Astrocyte (in vitro differentiated cells and primary cell): ENCODE measurements at places on chromosomes 12 and 14.

DNA sequence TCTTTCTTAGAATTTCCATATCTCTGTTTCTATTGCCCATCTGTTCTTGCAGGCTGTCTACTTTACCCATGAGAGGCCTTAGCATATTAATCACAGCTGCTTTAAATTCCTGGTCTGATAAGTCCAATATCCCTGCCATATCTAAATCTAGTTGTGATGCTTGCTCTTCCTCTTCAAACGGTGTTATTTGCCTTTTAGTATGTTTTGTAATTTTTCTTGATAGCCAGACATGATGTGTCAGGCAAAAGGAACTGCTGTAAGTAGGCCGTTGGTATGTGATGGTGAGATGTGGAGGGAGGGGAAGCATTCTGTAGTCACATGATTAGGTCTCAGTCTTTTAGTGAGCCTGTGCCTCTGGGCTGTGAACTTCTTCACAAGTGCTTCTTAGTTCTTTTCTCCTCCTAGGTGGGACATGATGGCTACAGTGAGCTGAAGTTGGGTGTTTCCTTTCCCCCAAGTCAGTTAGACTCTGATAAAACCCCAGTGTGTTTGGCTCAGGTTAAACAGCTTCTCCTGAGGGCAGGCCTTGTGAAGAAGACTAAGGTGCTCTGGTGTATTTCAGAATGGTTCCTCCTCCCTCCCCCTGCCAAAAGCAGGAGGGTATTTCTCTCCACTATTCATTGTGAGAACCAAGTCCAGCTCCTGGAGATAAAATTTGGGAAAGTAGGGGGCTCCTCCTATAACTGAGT lies 195.9 kb upstream of the PARP11 start:
- DNase-seq: no peak

DNA sequence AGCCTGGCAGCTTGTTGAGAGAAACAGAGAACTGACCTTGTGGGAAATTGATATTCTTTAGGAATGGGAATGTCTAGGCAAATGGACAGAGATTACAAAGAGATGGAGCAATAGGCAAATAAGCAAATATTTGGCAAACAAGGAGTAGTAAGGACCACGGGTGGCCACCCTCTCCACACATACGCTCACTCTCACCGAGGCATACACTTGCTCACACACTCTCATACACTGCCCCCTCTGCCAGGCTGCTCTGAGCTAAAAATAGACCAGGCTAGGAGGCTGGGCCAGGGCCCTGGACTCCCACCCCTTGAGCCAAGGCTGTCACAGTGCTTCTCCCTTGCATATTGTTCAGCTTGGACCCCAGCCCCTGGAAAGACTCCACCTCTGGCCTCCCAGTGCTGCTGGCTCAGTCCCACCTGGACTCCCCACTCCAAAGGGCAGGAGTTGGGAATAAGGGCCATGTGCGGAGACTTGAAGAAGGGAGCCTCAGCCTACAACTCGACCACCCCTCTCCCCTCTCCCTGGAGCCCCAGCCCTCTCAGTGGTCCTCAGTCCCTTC lies 1.1 kb downstream of the PPP1R1A start:
- DNase-seq: no peak

DNA sequence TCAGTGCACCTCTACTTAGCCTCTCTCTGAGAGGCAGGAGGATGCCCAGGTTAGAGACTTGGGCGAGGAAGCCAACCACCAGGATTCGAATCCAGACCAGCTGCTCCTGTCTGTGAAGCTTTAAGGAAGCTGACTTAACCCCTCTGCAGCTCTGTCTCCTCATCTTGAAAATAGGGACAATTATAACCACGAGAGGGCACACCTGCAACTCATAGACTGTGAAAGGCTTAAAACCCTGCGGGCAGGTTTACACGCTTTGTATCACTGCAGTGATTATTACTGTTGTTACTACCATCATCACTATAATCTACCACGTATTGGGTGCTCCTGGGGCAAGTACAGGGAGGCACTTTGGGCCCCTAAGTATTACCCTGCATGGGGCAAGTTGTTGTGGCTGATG lies 379.8 kb downstream of the VRK1 start:
- DNase-seq: no peak

DNA sequence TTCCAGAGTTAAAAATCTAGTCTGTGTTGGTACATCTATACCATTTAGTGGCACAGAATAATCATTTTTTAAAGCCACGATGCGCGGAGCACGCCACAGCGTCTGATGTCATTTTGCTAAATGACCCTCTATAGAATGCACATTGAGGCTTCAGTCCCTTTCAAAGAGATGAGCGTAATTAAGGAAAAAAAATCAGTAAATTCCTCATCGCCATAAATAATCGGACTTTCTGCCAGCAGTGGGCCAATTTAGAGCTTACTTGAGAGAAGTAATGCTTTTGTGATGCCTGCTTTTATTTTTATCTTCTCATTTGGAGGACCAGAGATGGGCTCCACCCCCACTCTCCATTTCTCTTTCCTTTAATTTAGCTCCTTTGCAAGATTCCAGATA lies 4.0 kb downstream of the ASCL1 start:
- DNase-seq: no peak

GRCh38 chr12:109910969-109911348 lies 10.9 kb downstream of the TCHP start:
- peak; percentile 2 for DNase-seq

- peak; percentile 97 for DNase-seq
These were observed 73.8 kb upstream of the ANKS1B start for GRCh38 chr12:100058482-100059029.

DNA sequence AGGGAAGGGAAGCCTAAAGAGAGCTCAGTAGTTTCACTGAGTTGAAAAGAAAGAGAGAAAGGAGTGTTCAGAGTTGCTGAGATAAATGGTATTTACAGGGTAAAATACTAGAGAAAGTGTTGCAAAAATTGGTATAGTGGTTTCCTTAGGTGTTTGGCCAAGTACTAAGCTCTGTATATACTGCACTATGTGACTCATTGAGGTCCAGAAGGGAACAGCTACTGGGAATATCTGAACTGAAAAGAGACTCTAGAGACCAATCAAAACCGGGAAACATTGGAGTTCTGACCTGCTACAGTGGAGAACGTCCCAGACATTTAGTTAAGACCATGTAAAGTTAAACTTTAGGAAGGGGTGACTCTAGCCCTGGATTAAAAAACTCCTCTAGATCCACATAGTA lies 42.7 kb upstream of the ALX1 start:
- DNase-seq: no peak

DNA sequence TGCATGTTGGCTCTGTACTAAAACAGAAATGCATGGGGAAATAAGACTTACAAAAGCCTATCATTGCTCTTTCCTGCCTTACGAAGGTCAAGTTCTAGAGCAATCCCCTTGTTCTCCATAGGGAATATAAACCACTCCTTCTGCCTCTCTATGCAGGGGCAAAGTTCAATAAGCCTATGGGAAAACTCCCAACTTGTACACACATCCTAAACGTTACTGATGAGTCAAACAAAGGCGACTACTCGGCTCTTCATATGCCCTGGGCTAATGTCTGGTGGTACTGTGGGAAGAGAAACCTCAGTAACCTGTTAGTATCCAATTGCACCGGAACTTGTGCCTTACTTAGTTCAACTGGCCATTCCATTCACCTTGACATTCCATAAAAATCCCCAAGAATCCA lies 32.7 kb downstream of the PRMT8 start:
- DNase-seq: no peak

DNA sequence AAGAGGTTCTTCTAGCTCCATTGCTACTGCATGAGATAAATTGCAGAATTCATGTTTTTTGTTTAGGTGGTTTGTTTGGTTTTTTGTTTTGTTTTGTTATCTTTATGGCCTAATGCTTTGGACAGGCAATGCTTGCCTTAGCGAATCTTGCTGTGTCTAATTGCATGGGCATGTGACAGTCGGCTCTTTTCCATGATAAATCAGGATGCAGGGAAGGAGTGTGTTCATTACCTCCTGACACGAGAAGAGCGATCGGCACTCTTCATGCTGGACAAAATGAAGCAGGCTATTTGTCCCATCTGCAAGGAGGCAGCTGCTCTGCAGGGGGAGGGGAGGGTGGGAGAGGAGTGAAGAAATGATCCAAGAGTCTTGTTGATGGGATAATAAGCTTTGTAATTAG lies 6.5 kb downstream of the CCDC60 start:
- no peak for DNase-seq

DNA sequence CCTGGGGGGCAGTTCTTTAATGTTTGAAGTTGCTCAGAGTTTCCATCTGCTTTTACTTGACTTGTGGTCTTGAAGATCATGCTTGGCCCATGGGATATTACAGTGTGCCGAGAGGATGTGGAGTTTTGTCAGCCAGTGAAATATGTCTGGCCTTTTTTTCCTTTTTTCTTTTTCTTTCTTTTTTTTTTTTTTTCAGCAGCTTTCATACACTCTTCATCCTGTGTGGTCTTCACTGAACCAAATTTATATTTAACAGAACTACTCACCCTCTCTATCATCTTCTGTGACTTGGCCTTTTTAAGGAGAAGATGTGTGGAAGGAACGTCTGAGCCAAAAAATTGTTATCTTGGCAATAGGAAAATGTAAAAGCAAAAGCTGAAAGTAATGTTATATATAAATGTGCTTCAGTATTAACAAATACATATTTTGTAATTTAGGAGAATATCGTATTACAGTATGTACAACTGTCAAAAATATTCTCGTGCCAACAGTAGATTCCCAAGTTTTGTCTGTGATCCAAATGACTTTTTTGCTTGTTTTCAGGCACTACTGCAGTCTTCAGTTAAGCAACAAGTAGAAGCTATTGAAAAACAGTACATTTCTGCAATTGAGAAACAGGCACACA lies 200.6 kb downstream of the CCDC91 start:
- peak; percentile 44 for DNase-seq

- DNase-seq: no peak
These were observed 827.0 kb downstream of the C12orf50 start for GRCh38 chr12:87202189-87202588.

- DNase-seq: no peak
These were observed 781.7 kb downstream of the TRHDE start for GRCh38 chr12:73053893-73054292.

- DNase-seq: no peak
These were observed 3.6 kb upstream of the WSB2 start for GRCh38 chr12:118064608-118065007.

GRCh38 chr14:104394409-104394851 lies 185.1 kb upstream of the C14orf180 start:
- no peak for DNase-seq

DNA sequence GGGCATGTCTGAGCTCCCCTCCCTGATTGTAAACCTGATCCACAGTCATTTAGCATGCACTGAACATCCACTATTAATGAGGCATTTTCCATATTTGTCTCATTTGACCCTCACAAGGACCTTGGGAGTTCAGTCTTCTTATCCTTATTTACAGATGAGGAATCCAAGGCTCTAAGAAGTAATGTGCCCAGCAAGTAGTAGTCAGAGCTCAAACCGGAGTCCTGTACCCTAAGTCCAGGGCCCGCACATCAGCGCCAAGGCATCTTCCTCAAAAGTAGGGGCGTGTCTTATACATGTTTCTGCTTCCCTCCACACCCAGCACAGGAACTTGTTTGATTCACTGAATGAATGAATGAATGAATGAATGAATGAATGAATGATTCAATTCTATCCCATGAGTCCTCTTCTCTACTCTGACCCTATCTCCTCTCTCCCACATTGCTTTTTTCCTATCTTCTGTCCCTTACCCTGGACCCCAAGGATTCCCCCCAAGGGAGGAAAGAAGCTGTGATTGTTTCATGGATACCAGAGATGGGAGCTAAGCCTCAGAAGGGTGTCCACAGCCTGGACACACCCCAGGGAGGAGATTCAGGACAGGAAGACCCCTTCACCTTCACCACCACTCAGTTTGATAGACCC lies 21.8 kb upstream of the KRT8 start:
- DNase-seq: no peak

DNA sequence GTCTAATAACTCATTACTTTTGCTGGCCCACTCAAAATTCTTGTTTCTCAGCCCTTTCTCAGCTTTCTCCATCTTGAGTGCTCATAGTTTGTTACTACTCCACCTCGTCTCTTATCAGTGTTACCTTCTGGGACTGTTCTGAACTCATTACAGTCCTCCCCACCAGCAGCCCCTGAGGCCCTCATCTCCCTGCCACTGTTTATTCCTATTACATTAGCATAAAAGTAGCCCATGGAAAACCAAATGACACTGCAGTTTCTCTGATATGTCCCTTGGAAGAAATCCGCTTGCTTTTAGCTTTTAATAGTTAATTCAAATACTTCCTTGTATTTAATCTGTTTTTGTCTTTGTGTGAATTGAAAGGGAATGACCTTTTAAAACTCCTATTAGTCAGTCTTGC lies 7.6 kb downstream of the AKAP6 start:
- DNase-seq: no peak

DNA sequence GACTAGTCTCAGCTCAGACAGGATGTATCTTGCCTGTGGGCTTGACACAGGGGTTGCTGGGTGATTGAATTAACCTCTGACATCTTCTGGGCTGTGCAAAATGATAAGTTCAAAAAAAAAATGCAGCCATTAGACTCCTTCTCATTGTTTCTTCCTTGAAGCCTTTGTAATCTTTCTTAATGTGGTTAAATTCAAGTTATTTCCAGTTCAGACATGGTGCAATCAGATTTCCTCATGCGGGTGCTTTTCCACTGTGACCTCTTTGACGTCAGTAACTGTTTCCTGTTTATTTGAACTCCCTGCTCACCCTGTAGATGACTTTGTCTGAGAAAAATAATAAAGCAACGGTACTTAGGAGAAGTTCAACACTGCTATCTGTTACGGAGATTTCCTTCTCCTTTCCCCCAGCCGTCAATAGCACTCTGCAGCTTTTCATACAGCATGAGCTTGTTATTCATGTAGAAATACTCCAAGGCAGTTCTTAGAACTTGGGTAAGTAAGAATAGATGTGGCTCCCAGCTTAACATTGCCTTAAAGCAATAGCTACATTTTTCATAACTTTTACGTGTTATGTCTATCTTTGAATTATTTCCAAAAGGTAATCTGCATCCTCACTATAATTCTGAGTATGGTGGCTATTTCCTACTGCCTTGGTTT lies 155.5 kb downstream of the PRKCH start:
- peak; percentile 95 for DNase-seq

GRCh38 chr14:54772451-54772881 lies 130.2 kb downstream of the GCH1 start:
- DNase-seq: peak; percentile 73

DNA sequence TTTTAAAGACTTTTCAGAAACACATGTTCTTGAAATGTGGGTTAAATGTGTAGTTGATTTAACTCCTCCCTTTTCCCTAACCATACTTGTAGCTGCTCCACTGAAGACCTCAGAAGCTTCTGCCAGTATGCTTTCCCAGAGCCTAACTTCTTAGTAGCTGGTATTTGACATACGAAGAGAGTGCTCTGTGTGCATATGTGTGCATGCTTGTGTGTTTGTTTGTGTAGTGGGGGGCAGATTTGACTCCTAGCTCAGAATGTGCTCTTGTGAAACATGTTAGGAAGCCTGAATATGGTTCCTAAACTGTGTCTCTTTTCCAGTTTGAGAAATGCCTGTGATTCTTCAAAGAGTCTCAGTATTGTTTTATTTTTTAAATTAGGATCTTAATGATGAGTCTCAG lies 420.4 kb downstream of the PCNX1 start:
- no peak for DNase-seq

- peak; percentile 44 for DNase-seq
These were observed 804 bp downstream of the USP15 start for GRCh38 chr12:62260733-62261683.

- no peak for DNase-seq
These were observed 4.3 kb downstream of the COQ10A start for GRCh38 chr12:56271031-56271430.
